Natural killer cell (primary cell): ENCODE measurements at places on chromosomes 16 and 17. TPM values are rescaled to one million over a fixed set of nuclear protein-coding genes. Genes with fewer than 3 reads are reported as not detected.

DNA sequence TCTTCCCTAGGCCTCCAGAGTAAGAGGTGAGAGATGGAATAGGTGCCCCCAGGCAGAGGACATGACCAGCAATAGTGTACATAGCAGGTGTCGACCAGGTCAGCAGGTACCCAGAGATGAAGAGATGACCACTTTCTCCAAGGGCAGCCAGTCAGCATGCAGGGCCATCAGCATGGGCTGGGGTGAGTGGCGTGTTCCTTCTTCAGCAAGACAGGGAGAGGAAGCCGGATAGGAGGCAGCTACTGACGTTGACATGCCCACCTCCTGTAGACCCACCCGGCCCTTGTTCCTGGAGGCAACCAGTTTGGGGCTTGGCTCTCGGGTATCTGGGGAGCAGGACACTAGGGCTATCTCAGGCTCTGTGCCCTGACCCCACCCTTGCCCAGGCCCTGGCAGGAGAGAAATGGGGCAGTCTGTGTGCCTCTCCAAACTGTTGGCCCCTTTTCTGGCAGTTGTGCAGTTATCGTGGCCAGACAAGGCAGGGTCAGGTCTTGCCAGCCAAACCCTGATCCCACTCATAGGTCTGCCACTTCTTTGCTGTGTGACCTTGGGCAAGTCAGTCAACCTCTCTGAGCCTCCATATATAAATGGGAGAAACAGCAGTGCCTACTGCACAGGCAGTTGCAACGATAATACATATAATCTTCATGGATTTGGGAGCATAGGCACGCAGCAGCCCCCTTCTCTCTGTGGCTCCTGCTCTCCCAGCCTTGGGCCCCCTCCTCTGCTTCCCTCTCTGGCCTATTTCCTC is 1.4 kb upstream of the NDRG4 start:
- peaks cover 6% of the 10 kb centered on the region for H3K27me3 ChIP-seq
- no peak overlapping the region for H3K4me3 ChIP-seq
- no peak for DNase-seq
- no peak overlapping the region for H3K27ac ChIP-seq

- no peak overlapping the region for H3K4me3 ChIP-seq
- H3K27ac ChIP-seq: no peak overlapping the region
- no peaks in the 10 kb centered on the region for H3K27me3 ChIP-seq
- no peak for DNase-seq
Observed at GRCh38 chr17:12605222-12605621, 60.5 kb upstream of the MYOCD start.

- H3K36me3 ChIP-seq: peaks cover 52% of the 10 kb centered on the region
- no peak for DNase-seq
- H3K4me1 ChIP-seq: no peaks in the 10 kb centered on the region
- H3K4me3 ChIP-seq: no peak overlapping the region
Observed at GRCh38 chr17:17253406-17253805, 16.4 kb upstream of the FLCN start.

DNA sequence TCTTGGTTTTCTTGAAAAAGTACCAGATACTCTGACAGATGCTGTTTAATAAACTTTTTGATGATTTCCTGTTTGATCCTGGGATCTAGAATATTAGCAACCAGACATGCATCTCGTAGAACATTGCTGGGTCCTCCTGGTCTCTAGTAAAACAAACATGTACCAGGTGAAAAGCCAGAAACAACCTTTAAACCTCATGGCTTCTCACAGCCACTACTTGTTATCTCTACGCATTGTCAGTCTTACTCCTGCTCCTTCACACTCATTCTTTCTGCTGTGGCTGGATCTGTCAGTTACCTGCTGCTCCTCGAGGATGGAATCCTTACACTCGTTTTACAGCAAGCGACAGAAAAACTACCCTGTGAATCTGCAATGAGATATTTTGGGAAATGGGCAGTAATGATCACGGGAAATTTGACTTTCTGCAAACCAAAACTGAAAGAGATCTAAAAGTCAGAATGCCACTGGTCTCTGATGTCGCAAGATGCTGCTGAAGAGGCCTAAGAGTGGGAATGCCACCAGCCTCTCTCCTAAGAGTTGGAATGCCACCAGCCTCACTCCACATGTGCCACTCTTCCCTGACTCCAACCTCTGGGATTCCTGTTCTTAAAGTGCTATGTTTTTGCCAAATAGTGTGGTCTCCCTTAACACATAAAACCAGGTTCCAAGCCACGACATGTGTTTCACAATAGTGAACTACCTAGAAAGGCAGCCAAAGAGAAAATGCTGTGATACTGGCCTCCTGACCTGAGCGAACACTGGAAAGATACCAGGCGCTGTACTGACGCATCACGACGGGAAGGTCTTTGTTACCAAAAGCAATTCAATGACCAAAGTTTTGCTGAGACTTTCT is 86.3 kb downstream of the VPS53 start:
- no peak overlapping the region for H3K4me3 ChIP-seq
- DNase-seq: no peak
- no peaks in the 10 kb centered on the region for H3K4me1 ChIP-seq
- H3K36me3 ChIP-seq: peaks cover 36% of the 10 kb centered on the region

DNA sequence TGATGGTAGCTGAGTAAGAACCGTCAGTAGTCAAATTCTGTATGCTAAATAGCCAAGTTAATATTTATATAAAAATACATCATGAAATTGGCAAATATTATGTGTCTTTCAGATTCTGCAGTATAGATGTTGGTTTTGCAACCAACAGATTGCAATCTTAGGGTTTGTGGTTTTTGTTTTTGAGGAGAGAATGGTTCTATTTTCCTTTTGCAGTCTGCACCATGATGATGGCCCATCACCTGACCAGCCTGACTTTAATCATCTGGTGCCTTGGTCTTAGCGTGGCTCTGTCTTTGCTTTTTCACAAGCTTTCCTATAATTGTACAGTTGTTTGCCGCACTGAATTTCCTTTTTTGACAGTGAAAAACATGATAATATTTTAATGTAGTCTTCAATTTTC is 50.7 kb downstream of the NUP93 start:
- no peak overlapping the region for H3K27ac ChIP-seq
- H3K4me3 ChIP-seq: no peak overlapping the region
- H3K27me3 ChIP-seq: no peaks in the 10 kb centered on the region
- no peak for DNase-seq
- no peaks in the 10 kb centered on the region for H3K36me3 ChIP-seq

DNA sequence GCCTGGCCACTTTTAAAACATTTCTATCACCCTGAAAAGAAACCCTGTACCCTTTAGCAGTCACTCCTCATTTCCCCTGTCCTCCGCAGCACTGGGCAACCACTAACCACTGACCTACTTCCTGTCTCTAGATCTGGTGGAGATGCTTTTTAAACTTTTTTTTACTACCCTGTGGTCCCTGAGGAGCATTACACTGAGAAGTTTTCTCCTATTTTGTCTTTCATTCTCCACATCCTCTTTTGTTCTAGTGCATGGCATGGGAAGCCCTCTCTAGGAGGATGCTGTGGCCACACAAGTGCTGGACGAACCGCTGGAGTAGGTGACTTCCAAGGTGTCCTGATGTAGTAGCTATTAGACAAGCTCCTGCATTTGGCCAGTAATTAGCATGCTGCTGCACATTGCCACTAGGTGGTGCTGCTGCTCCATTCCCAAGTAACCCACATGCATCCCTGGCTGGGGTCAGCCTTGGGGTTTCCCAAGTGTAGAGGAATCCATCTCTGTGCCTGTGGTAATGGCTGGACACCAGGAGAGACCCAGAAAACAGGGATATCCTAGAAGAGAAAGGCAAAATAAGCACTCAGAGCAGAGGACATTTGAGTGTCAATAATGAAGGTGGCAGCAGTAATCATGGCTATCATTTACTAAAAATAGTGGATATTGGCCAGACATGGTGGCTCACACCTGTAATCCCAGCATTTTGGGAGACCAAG is 143.8 kb upstream of the CRHR1 start:
- no peak overlapping the region for H3K4me3 ChIP-seq
- peak; percentile 88 for DNase-seq
- H3K36me3 ChIP-seq: peaks cover 14% of the 10 kb centered on the region
- peak overlapping the region; percentile 22 for H3K27ac ChIP-seq
- H3K4me1 ChIP-seq: peaks cover 14% of the 10 kb centered on the region
- no peaks in the 10 kb centered on the region for H3K27me3 ChIP-seq

Gene STH
- total RNA-seq: not detected
